ENCODE measurements at places on chromosomes 7 and 10.
A peak's percentile ranks its signal among the peaks of the same experiment; 100 is the strongest.

- no peak for DNase-seq
Observed at GRCh38 chr7:97639036-97639435, 92.8 kb upstream of the TAC1 start.

GRCh38 chr10:11525503-11525902 lies 85.9 kb downstream of the USP6NL start:
- peak; percentile 59 for DNase-seq

- DNase-seq = no peak
Observed at GRCh38 chr7:153399554-153399940, 640.0 kb downstream of the ACTR3B start.

GRCh38 chr10:123522702-123523312 lies 143.3 kb upstream of the GPR26 start:
- DNase-seq = no peak

- no peak for DNase-seq
Observed at GRCh38 chr7:81075150-81075549, 156.3 kb upstream of the SEMA3C start.

GRCh38 chr7:156158213-156158612 lies 345.9 kb upstream of the SHH start:
- no peak for DNase-seq

DNA sequence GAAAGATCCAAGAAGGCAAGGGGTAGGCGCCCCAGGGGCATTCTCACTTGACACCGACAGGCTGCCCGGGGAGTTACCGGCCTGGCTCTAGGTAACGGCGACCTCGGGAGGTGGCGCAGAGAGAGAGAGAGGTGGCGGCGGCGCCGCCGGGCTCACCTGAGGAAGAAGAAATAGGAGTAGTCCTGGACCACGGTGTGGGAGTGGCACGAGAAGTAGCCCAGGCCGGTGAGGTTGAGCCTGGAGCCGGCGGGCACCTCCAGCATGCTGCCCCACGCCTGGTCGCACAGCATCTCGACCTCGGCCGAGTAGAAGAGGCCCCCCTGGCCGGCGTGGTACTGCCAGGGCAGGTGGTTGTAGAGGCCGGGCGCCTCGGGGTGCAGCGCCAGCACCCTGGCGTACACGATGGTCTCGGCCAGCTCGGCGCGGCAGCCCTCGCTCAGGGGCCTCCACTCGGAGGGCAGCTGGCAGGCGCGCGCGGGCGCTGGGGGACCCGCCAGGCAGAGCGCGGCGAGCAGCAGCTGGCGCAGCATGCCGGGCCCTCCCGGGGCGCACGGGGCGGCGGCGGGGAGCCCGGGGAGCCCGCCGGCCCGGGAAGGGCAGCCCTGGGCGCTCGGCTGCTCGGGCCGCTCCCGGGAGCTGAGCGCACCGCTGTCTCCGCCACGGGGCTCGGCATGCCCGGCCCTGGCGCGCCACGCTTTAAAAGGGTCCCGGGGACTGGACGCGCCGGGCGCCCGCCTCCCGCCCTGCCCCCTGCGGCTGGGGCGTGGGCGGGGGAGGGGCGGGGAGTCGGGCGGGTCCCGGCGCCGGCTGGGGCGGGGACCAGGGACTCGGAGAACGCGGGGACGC lies at the start of gene CCDC3:
Gene CCDC3 (minus strand): TSS at position 673 of the 846 bp plus-strand sequence. CDS start 143 bp downstream, at position 530.
- no peak for DNase-seq

- no peak for DNase-seq
Observed at GRCh38 chr10:43076311-43076875, 476 bp upstream of the RET start.

GRCh38 chr10:87930934-87931835 lies 67.8 kb downstream of the PTEN start:
- DNase-seq = no peak

- no peak for DNase-seq
Observed at GRCh38 chr7:133910761-133911160, 216.4 kb upstream of the LRGUK start.

DNA sequence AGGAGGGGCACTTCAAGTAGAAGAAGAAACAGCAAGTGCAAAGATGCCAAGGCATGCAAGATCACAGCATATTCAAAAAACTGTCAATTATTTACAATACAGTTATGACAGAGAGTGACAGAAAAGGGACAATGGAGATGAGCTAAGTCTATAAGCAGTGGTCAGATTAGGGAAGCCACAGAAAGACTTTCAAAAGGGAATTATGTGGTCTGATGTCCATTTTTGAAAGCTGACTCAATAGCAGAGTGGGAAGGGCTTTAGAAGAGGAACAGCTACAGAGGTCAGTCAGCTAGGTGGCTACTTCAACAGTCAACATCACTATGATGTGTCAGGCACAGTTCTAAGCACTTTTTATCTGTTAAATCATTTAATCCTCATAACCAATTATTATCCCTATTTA lies 45.2 kb upstream of the SPOCK2 start:
- no peak for DNase-seq

DNA sequence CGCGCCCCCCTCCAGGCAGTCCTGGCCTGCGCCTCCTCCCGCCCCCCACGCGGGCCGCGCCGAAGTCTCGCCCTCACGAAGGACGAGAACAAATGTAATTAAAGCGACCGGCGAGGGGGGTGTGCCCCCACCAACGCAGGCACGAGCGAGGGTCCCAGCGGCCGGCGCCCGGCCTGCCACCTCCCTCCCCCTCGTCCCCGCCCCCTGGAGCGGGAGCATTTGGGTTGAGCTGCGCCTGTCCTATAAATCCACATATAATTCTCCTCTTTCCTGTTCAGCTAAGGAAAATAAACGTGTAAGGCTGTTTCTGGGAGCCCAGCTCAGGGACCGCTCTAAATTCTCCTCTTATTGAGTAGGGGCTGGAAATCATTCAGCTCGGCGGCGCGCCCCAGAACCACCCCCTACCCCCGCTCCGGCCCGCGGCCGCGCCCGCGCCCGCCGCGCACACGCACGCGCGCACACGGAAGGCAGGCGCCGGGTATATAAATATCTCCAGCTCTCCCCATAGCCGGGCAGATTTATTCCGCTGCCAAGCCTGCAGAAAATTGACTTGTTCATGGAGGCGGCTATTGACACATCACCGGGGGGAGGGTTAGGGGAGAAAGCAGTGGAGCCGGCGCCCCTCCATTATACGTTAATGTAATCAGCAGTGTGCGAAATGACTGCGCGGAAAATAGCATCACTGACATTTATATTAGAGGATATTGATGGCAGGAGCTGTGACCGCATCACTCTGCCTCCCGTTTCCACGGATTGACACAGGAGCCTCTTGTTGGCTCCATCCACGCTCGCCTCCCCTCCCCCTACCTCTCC lies 61.6 kb upstream of the BTRC start:
- no peak for DNase-seq

- DNase-seq = peak; percentile 15
Observed at GRCh38 chr10:131706952-131707351, 193.9 kb upstream of the PPP2R2D start.

DNA sequence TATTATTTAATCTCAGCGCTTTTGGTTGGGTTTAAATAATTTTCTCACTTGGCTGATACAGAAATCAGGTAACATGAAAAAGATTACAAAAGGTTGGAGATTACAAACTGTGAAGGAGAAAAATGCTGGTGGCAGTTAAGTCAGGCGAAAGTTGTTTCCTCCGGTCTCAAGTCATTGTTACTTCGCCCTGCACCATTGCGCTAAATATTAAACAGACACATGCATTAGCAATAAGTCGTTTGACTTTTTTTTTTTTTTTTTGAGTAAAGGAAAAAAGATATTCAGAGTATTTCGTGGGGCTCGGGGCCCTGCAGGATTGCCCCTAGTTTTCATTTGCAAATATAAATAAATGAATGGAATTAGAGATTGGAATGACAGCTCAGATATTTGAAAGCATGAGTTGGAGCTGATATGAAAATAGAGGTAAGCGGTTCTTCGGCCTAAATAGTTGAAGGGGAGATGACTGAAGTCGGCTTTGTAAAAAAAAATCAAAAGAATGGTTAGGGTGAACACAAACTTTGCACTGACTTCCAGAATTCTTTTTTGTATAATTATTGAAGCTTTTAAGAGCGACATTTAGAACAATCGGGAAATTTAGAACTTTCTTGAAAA lies 914 bp downstream of the SDHAF3 start:
- DNase-seq = no peak

DNA sequence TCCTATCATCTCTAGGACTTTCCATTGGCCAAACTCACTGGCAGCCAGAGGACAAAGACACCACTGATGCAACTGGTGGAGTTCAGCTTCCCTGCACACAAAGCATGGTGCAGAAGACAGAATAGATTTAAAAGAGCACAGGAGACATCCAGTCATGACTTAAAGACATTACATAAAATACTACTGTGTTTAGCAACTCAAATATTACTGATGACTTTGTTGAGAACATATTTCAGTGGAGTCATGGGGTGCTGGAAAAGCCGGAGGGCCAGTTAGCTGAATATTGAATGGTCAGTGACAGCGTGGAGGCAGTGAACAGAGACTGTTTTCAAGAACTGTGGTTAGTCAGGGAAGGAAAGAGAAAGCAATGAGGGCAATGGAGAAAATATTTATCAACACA lies 296.3 kb upstream of the NRP1 start:
- no peak for DNase-seq

GRCh38 chr10:55024713-55025112 lies 223.7 kb upstream of the PCDH15 start:
- no peak for DNase-seq

GRCh38 chr7:76185187-76185896 lies 16.4 kb upstream of the SRRM3 start:
- DNase-seq = no peak

DNA sequence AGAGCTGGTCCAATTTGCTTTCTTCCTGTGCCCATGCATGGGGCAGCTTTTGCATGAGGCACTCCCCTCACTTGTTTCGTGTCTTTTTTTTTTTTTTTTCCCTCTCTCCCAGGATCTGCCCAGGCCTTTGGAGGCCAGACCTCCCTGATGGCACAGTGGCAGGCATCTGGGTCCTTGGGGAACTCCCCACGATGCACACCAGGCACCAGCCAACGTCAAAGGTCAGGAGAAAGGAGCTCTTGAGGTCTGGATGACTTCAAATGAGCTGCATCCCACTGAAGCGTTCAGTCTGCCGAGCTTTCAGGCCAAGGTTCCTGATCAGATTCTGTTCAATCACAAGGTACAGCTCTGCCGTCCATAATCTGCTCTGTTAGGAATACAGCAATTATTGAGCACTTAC lies 97.2 kb upstream of the CARD11 start:
- DNase-seq = no peak

- peak; percentile 19 for DNase-seq
Observed at GRCh38 chr7:47382200-47382599, 199.7 kb downstream of the TNS3 start.

DNA sequence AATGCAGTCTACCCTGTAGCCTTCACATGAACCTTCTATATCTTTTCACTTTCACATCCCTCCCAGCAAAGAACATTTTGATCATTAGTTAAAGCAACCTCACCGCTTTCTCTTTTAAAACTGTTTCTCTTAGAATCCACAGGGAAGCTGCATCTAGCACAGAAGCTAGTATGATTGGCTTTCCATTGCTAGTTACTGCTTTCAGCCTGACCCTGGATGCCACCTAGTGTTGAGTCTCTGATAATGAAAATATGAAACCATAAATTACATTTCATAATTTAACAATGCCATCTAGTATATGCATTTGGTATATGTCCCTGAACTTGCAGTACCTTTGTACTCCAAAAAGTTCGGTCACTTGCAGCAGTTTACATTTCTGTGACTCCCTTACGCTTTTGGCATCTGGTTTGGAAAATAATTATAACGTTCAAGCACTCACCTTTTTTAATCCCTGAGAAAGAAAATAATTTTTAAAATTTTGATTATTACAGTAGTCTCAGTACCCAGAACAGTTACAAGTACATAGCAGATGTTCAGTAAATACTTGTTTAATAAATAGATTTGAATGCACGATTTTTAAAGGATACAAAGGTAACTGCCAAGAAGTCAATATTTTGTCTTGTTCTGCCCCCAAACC lies 22.7 kb downstream of the CISD1 start:
- DNase-seq = peak; percentile 64

- DNase-seq = no peak
Observed at GRCh38 chr10:94178475-94179253, 184.1 kb downstream of the NOC3L start.

GRCh38 chr7:24979470-24979862 lies 512 bp downstream of the OSBPL3 start:
- peak; percentile 94 for DNase-seq

GRCh38 chr7:120836556-120837115 lies 21.3 kb downstream of the TSPAN12 start:
- no peak for DNase-seq

DNA sequence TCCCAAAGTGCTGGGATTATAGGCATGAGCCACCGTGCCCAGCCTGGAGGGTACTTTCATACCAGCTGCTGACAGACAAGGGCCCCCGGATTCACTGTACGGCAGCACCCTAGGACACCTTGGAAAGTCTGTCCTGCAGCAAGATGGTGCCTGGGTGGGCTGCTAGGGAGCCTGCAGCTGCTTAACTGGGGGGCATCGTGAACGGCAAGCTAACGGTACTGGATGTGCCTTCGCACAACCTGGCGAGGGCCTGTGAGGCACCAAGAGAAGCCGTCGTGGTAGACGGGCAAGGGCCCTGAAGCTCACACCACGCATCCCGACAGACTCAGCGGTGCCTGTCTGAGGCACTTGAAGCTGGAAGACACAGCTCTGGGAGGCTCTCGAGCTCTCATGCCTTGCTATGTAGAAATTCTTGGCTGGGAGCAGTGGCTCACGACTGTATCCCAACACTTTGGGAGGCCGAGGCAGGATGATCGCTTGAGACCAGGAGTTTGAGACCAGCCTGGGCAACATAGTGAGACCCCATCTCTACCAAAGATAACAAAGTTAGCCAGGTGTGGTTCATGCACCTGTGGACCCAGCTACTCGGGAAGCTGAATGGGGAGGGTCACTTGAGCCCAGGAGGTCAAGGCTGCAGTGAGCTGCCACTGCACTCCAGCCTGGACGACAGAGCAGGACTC lies 9.4 kb downstream of the BRAT1 start:
- peak; percentile 35 for DNase-seq

- peak; percentile 45 for DNase-seq
Observed at GRCh38 chr7:131688738-131689661, 132.6 kb upstream of the PODXL start.

- DNase-seq = no peak
Observed at GRCh38 chr7:29040579-29040925, 82.4 kb upstream of the TRIL start.

DNA sequence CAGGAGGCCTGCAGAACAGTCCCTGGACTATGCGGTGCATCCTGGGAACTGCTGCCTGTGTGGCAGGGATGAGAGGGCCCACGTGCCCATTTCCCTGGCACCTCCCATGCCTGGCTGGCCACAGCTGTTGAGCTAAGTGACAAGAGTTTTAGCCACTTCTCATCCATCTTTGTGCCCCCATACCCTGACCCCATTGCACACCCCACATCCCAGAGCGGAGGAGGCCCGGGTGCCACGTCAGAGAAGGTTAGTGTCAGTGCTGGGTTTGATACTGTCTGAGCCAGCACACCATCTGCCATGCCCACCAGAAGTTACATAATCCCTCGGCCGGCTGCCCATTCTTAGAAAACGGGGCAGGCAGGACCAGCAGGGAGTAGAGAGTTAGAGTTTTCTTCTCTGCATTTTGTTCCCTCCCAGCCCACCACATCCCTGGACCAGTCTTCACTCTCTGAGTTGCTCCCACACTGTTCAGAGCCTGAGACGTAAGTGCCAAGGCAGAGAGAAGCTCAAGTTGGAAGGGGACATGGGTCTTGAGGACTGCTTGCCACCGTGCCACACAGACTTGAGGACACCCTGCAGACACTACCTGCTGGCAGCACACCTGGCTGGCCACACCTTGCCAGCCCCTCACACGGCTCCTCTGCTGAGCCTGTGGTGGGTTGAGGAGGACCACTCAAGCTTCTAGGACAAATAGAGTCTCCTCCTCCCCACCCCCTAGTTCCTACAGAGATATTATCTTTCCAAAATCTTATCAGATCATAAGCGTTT lies 13.1 kb downstream of the UNC5B start:
- DNase-seq = peak; percentile 28

Measured in Peyer's patch (tissue), 4 donors.